Right renal cortex interstitium (tissue), 3 donors: ENCODE measurements at places on chromosomes 12 and 14.

DNA sequence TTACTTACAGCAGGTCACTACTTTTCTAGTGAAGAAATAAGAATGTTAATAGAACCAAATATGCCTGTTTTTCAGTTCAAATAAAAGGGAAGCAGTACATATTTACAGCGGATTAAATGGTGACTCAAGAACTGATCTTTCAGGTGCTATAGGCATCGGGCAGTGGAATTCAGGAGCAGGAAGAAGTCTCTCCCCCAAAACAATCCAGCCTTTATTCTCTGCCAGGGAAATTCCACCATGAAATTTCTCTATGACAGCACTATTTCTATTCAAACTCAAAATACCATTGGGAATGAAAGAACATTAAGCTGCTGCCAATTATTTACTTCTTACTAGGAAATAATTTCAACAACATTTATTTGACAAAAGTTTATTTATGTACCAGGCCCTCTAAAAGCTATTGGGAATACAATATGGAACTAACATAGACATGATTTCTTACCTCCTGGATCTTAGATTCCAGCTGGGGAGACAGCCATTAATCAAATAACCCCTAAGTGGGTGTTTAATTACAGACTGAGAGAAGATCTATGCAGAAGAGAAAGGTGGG is 60.3 kb upstream of the KRR1 start:
- no peak for DNase-seq

DNA sequence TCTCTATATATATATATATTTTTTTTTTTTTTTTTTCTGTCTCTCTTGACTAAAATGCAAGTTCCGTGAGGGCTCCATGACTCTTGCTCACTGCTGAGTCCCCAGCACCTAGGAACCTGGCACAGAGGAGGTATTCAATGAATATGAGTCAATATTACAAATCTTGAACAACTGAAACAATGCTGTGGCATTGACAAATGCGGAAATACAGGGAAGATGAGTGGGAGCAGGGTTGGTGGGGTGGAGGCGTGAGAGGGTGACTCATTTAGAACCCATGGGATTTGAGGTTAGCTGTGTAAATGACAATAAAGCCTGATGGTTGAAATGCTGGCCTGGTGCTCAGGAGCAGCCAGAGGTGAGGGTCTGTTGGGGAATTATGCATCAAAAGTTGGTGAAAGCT is 121.7 kb upstream of the FUT8 start:
- DNase-seq = no peak

GRCh38 chr14:72801381-72801812 is 92.5 kb downstream of the DPF3 start:
- DNase-seq = no peak

- DNase-seq = no peak
These were observed 41.3 kb upstream of the LMNTD1 start for GRCh38 chr12:25594376-25594775.

DNA sequence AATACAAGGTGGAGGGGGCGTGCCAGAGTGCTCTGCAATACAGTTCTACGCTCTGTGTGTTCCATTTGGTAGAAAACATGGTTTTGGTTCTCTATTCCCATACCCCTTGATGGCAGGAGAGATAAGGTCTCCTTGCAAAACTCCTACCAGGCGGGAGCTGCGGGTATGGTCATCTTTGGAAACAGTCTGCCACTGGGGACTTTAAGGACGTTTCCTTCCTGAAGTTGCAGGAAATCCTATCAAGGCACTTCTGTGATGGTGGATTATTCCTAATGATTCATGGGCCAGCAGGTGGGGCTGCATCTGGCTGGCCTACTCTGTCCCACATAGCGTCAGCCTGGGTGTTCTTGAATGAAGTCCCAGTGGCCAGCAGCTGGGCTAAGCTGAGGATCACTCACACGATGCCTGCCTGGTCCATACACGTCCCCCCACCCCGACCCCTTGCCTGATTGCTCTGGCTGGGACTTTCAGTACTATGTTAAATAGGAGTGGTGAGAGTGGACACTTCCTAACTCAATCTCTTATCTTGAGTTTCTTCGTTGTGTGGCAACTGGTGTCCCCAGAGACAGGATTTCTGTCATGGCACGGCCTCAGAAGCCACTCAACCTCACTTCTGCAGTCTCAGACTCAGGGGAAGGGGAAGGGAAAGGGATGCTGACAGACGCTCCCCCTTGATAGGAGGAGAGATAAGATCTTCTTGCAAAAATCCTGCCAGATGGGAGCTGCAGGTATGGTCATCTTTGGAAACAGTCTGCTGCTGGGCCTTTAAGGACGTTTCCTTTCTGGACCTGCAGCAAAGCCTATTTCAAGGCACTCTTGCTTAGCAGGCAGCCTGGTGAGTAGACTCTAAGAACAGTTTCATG is 61.0 kb upstream of the FKBP4 start:
- DNase-seq = no peak

DNA sequence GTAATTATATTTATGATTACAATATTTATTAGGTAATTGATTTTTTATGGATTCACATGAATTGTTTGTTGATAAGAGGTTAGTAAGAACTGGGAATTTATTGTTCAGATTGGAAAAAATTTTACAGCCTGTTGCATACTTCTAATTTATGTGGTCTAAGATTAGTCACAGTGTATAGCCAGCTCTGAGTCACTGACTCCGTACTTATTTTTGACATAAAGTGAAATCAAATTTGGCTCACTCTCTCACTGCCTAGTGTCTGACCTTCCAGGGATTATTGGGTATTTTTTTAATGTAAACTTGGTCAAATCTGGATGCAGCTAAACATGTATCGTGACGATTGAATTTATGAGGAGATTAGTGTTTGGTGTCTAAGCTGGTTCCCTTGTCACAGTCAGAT is 109.3 kb downstream of the PTPRQ start:
- DNase-seq = no peak

- no peak for DNase-seq
These were observed 102.5 kb upstream of the DIO2 start for GRCh38 chr14:80313806-80314205.

GRCh38 chr12:2652401-2653081 is 142.2 kb upstream of the FKBP4 start:
- DNase-seq = no peak

DNA sequence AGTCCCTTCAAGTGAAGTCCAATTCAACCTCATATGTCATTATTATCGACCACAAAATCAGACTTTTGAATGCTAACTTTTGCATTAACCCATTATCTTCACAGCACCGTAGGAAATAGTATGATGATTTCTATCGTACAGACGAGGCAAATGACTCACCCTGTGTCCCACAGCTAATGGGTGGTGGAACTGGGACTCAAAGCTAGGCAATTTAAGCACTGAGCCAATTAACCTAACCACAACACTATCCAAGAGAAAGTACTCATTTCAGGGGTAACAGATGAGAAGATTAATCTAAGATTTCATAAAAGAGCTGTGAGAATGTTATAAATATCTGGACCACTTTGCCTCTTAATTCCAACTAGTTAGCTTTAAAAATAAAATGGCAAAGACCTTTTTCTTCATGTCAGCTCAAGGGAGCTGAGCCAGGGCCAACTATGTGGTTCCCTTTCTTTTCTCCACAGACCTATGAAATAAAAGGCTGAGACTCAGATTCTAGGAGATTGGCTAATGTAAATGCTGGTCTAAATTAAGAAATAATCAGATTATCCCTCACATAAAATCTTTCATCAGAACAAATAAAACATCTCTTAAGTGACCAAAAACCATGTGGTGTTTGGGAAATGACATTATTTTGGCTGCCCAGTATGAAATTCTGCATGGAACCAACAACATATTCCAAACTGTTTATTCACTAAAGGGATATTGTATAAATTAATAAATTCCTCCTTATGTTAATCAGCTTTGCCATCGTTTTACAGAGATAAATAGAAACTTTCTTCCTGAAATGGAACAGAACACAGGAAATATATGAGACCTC is 4.9 kb downstream of the PTGER2 start:
- no peak for DNase-seq

- DNase-seq = no peak
These were observed 36.3 kb upstream of the HECTD1 start for GRCh38 chr14:31243860-31244259.

DNA sequence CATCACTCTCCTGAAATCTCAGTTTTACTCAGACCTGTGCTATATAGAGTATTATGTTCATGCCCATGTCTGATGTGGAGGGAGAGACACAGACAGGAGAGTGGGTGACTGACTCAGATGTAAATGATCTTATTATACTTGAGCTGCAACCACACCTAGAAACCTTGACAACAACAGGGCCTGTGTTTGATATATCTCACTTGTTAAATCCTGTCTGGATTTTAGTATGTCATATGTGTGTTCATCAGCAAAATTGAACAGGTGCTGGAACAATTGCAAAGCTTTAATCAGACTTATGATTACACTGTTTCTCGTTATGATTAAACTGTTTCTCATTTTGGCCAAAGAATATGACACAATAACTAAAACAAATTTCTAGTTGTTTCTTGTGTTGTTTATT is 37.7 kb downstream of the DIP2B start:
- DNase-seq = no peak

- no peak for DNase-seq
These were observed 35.9 kb downstream of the CRADD start for GRCh38 chr12:93713060-93713459.

GRCh38 chr12:70241845-70242244 is 1.4 kb upstream of the CNOT2 start:
- DNase-seq = no peak

- DNase-seq = no peak
These were observed 708.5 kb downstream of the C12orf50 start for GRCh38 chr12:87320724-87321123.

- DNase-seq = no peak
These were observed 9.2 kb downstream of the KRT79 start for GRCh38 chr12:52824741-52825410.

DNA sequence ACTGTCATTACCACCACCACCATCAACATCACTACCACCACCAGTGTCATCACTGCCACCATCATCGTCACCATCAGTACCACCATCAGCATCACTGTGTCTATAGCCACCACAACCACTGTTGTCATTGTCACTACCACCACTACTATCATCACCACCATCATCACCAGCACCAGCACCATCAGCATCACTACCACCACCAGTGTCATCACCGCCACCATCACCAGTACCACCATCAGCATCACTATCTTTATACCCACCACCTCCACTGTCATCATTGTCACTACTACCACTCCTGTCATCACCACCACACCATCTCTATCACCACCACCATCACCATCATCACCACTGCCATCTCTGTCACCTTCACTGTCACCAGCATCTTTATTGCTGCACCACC is 60.6 kb downstream of the BEGAIN start:
- no peak for DNase-seq

GRCh38 chr12:5783289-5783920 is 161.7 kb downstream of the ANO2 start:
- no peak for DNase-seq

GRCh38 chr12:84341467-84342193 is 571.0 kb downstream of the SLC6A15 start:
- no peak for DNase-seq

GRCh38 chr12:65632131-65632855 is 192.0 kb upstream of the HMGA2 start:
- DNase-seq = no peak

GRCh38 chr12:113239288-113239771 is 18.1 kb downstream of the TPCN1 start:
- no peak for DNase-seq

GRCh38 chr12:116310082-116310481 is 32.6 kb upstream of the MED13L start:
- DNase-seq = no peak

DNA sequence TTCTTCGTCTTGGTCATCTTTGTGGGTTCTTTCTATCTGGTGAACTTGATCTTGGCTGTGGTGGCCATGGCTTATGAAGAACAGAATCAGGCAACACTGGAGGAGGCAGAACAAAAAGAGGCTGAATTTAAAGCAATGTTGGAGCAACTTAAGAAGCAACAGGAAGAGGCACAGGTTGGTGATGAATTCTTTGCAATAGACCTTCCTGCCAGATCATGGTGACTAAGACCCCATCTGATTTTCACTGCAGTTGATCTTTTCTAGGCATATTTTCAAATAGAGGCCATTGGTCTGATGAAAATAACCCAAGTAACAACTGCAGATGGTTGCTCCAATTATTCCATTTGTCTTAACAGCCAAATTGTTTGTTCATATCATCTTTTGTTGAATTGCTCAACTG is 114.4 kb downstream of the SCN8A start:
- no peak for DNase-seq

DNA sequence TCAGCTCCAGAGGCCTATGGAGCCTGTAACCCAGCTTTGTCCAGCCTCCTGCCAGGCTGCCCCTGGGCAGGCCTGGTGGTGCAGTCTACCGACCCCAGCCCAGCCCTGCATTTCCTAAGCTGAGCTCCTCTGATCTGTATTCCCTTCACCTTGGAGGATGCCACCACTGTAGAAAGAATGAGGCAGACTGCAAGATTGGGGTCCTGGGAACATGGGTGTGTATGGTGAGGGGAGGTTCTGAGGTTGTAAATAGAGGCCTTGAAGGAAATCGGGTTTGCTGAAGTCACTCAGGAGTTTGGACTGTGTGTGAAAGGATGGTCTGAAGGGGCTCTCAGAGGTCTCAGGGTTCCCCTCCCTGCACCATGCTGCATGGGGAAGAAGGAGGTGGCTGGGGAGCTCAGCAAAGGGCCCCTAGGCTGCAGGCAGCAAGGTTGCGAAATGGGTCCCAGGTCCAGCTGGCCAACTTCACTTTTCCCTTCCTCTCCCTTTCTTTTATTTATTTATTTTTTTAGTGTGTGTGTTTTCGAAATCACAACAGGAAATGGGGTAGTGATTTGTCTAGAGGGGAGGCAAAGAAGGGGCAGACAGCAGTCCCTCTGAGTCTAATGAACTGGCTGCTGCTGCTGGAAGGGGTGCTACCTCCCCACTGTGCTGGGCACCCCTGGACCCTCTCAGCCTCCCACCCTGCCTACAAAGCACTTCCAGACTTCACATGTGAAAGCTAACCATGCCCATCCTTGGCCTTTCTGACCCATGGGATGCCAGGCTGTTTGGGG is 1.2 kb upstream of the LRP1-AS start:
- no peak for DNase-seq

GRCh38 chr14:83624541-83624940 is 1905.4 kb upstream of the FLRT2 start:
- no peak for DNase-seq

DNA sequence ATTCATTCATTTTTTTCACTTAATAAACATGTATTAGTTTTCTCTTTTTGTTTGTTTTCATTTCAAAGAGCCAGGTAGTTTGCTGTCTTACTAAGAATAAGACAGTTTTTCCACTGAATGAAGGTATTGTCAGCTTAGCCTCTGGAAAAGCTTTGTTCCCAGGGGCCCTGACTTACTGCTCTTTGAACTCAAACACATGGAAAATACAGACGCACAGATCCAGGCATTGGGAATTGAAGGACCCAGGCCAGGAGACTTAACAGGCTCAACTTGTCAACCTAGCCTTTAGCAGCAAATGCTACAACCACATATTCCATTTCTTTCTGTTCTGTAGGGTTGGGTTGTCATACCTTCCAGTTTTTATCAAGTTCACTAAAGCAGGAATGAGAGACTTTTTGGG is 38.5 kb upstream of the SLCO1C1 start:
- no peak for DNase-seq
